ENCODE measurements at places on chromosomes 7 and 10.

- DNase-seq = no peak
Observed at GRCh38 chr7:115708013-115708341, 322.6 kb downstream of the TFEC start.

DNA sequence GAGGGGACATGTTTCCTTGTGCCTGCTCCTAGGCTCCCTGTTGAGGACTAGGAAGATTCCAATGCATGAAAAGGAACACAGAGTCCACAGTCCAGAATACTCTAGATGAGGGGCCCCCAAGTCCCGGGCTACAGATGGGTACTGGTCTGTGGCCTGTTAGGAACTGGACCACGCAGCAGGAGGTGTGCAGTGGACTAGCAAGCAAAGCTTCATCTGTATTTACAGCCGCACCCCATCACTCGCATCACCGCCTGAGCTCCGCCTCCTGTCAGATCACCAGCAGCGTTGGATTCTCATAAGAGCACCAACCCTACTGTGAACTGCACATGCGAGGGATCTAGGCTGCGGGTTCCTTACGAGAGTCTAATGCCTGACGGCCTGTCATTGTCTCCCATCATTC is 233.0 kb upstream of the MKLN1 start:
- peak; percentile 25 for DNase-seq

- no peak for DNase-seq
Observed at GRCh38 chr10:54667136-54667535, 133.9 kb downstream of the PCDH15 start.

DNA sequence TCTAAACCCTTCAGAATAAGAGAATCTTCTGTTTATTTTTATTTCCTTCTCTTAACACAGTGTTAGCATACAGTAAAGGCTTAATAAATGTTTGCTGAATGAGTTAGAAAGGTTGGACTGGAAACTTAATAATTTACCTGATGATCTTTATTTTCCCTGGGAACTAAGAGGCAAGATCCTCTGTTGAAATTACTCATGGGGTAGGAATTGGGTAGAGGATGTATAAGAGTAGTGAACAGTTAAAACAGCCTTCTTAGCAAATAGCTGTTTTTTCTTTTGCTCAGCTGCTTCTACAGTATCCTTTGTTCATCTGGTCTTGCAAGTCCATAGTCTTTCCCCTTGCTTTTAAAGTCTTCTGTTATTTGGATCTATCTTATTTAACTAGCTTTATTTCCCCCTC is 80.0 kb downstream of the AKAP9 start:
- no peak for DNase-seq

All from T-helper 2 cell (primary cell).